ENCODE measurements at places on chromosomes 2 and 18.

GRCh38 chr2:64524604-64525316, 632 bp downstream of the AFTPH start:
- DNase-seq, result peak; percentile 61

DNA sequence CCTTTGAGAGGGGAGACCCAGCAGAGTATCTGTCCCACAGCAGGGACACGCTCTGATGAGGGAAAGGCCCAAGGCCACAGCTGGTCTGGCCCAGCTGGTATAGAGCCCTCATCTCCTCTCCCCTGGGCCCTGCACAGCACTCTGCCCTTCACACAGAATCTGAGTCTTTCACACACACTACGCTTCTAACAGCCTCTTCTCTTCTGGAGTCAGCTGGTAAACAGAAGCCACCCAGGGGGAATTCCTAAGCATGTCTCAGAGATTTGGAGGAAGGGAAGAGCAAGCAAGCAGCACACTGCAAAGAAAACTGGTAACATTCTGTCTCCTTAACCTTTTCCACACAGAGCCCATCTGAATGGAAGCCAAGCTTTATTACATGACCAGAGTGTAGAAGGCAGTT, 121.1 kb upstream of the ACAA2 start:
- DNase-seq, result no peak

GRCh38 chr18:3265564-3266033, 3.7 kb downstream of the MYL12B start:
- peak; percentile 38 for DNase-seq

GRCh38 chr2:26559556-26559955, 81.6 kb downstream of the CIB4 start:
- DNase-seq, result no peak

DNA sequence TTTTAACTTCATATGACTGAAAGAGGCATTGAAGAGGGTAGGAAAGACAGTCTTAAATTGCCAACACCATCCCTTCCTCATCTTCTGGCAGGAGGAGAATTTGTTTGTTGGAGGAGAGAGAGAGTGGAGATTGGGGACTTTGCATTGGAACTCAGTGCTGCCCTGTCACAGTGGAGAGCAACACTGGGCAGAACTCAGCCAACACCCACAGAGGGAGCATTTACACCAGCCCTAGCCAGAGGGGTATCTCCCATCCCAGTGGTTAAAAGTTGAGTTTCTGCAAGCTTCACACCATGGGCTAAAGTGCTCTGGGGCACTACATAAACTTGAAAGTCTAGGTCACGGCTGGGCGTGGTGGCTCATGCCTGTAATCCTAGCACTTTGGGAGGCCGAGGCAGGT, 174.1 kb downstream of the ANKRD30B start:
- no peak for DNase-seq

DNA sequence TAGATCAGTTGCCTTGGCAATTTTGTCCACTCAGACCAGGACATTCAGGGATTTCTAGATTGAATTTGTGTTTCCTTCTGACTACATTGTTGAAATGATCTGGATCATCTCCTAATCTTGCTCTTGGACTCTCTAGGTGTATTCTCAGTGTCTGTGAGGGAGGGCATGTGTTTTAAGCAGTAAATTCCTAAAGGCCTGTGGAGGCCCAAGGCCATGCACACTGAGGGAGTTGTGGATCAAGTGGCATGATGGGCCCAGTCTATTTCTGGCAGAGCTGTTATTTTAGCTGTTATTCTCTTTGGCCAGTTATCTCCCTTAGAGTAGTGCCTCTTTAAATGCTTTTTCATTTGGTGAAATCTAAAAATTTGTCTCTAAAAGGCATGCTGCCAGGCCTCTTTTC, 144.9 kb downstream of the RPIA start:
- DNase-seq, result no peak
